Muscle of leg (tissue), 16 donors: ENCODE measurements at places on chromosomes 12 and 14.

DNA sequence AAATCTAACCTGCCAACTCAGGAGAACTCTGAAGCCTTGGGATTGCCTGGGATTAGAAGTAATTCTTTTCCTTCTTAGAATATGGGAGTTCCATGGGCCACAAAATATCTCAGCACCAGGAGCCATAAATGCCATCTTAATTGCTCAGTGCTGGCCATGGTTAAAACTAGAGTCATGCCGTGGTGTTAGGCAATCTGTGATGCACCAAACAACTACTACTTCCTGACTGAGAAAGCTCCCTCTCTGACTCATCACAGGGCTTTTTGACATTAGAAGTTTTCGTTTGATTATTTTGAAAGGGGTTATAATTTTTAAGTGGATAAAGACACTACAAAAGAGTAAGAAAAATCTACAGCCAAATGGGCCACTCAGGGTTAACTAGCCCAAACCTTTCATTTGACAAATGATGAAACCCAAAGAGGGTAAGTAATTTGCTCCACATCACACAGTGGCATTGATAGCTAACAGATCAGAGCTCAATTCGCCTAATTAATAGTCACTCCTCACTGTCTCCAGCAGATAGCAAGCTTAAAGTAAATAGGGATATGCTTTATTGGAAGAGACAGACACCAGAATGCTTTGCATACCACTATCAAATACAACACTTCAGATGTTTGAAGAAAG lies 377.3 kb downstream of the EMP1 start:
- DNase-seq, result no peak

- DNase-seq, result no peak
These were observed 112.9 kb downstream of the LMO3 start for GRCh38 chr12:16492820-16493797.

- DNase-seq, result no peak
These were observed 156.6 kb downstream of the RPAP3 start for GRCh38 chr12:47549258-47549657.

- DNase-seq, result no peak
These were observed 109.4 kb upstream of the GARIN2 start for GRCh38 chr14:67079846-67080245.

GRCh38 chr14:47675466-47676314 lies at the start of gene MDGA2:
TSS of gene MDGA2 (minus strand) at chr14:47675605.
- DNase-seq, result peak; percentile 37
